Activated CD8-positive, alpha-beta memory T cell treated with anti-CD3 and anti-CD28 coated beads for 4 hours (primary cell): ENCODE measurements at places on chromosomes 11 and 22.

GRCh38 chr11:121231576-121232278 is 60.8 kb upstream of the SC5D start:
- no peak for DNase-seq

DNA sequence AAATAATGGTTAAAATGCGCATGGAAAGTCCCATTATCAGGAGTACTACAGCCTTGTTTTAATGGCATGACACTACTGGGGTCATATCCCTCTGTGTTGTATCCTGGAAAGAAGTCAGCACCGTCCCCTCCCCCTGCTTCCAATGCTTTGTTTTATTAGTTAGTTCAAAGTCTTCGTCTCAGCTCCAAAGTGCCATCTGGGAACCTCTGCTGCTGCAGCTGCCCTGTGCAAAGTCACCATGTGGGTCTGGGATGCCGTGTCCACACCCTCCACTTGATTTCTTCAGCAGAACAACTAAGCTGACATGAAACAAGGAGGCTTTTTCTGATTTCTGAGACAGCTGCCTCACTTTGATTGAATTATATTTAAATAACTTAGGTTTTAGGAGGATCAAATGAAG is 29.5 kb upstream of the NCAM1 start:
- DNase-seq, result no peak

DNA sequence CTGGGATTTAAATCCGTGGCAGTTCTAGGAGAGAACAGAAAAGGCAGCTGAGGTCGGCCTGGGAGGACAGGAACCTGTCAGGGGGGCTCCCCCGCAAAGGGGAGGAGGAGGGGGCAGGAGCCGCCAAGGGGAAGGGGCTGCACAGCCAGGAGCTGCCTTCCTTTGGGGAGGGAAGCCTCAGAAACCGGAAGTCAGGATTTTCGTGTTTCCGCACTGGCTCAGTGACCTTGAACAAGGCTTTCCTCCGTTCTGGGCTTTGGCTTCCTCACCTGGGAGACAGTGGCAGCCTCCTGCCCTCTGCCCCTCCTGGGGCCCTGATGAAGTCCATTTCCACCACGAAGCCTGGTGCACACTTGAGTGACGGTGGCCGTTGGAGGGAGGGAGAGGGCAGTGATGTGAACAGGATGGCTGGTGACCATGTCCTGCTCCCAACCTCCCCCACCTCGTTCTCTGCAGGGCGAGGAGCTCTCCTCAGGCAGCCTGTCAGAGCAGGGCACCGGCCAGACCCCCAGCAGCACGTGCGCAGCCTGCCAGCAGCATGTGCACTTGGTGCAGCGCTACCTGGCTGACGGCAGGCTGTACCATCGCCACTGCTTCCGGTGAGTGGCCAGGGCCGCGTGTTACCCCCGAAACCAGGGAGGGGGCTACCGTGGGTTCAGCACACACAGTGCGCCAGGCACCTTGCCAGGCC is 12.6 kb downstream of the MICALL1 start:
- no peak for DNase-seq

DNA sequence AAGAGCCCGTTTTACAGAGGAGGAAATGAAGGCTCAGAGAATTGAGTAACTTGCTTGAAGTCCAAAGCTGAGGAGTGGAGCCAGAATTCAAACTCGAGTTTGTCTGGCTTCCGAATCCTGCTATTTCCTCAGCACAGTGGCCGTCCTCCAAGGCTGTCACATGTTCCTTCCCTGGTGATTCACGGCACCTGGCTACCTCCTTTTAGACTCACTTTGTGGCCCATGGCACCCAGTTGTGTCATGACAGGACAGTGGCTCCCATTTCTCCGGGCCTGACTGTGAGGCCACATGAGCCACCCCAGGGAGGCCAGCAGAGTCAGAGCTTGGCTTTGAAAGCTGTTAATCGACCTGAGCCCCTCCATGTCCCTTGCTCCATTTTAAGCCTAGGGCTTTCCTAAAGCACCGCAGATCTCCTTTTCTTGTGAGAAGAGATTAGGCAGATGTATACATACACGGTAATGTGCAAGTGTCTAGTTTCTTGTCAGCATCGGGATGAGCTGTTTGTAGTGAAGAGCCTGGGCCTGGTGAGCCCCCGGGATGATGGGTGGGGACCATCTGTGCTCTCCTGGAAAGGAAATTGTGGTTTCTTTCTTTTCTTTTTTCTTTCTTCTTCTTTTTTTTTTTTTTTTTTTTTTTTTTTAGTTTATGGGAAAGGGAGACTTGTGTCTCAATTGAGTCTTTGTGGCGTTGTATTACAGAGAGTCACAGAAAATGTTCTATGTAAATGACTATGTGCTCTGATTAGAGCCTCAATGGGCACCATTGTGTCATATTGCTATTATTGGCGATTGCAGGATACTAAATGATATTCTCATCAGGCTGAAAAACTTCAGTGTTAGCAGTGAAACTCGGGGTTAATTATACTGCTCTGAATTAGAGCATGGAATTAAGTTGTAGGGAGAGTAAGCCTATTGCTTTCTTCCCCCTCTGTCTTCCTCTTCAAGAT is 54.8 kb downstream of the PTPRJ start:
- no peak for DNase-seq

- no peak for DNase-seq
Observed at GRCh38 chr22:38756711-38757463, 1.1 kb upstream of the SUN2 start.

DNA sequence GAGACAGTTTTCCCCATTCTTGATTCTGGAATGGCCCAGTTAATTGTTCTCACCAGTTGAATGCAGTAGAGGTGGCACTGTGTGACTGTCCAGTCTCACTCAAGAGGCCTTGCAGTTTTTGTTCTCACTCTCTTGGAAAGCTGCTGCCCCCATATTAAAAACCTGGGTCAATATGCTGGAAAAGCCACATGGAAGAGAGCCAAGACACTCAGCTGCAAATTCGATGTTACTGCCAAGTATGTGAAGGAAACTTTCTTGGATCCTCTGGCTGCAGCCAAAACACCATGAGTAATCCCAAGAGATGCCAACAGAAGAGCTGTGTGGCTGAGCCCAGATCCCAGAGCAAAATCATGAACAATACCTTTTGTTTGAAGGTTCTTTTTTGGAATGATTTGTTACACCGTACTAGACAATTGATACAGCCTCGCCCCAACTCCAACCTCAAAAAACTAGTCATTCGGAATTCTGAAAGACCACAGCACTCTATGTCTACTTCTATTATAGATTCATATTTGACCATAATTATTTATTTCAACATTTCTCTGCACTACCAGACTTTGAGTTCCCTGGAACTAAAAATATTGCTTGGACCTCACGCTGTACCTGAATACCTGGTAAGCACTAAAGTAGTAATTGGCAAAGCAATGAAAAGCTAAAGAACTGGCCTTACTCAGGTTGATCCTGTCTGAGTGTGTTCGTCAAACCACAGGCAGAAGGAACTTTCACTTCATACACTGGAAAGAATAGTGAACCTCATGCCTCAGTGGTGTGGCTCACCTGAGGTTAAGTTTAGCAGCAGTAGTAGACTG is 378.8 kb downstream of the ETS1 start:
- DNase-seq, result no peak

- DNase-seq, result no peak
Observed at GRCh38 chr11:131025020-131025419, 108.7 kb upstream of the SNX19 start.

GRCh38 chr11:95443386-95443785 is 212.4 kb upstream of the SESN3 start:
- DNase-seq, result no peak

- no peak for DNase-seq
Observed at GRCh38 chr22:38236786-38237185, 35.0 kb downstream of the MAFF start.

- no peak for DNase-seq
Observed at GRCh38 chr11:78493413-78493975, 75.9 kb upstream of the GAB2 start.

GRCh38 chr11:122836916-122837315 is 1.4 kb upstream of the CRTAM start:
- DNase-seq, result no peak

DNA sequence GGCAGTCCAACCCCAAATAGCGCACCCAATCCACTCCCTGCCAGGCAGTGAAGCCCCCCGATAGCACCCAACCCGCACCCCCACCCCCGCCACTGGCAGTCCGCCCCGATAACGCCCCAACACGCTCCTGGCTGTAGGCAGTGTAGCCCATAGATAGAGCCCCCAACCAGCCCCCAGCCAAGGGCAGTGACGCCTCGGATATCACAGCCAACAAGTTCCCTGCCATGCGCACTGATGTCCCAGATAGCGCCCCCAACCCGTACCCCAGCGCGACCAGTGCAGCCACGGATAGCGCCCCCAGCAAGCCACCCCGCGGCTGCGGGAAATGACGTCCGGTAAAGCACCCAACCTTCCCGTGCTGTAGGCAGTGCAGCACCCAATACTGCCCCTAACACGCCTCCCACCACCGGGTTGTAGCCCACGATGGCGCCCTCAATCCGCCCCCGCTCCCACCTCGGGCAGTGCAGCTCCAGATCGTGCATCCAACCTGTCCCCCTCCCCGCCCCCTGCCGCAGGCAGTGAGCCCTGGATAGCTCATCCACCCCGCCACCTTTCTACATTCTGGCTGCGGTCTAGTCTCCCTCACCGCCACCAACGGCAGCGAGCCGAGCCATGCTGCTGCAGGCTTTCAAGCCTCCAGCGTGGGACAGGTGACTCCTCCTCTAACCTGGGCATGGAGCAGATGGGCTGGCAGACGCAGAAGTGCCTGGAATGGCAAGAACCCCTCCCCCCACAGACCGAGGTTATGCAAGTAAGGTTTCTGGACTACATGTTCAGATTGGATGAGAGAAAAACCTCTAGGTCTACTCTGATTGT is 625 bp downstream of the RFPL2 start:
- DNase-seq, result no peak

DNA sequence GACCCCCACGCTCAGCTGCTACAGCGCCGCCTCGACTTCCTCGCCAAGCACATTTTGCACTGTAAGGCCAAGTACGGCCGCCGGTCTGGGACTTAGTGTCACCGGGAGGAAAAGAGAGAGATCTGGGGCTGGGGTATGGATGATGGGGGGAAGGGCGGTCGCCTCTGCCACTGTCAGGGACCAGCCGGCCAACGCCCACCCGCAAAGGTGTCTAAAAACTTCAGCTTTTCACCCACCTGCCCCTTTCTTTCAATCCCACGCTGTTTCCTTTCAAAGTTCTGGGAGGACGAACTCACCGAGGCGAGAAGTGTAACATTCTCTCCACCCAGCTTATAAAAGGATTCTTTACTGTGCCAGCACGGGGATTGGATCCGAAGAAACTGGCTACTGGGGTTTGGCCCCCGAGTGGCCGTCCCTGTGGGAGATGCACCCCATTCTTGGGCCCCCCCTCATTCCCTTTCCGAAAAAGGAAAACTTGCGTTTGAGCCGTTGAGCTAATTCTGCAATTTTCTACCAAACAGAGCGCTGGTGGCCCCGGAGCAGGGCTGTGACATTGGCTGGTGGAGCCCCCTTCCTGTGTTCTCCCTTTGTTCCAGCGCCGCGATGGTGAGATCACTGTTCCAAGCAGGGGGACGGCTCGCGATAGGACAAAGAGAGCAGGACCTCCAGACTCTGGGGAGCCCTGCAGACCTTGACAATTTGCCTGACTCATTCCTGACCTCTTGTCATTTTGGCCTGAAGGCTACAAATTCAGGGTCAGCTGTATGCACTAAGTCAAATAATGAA is 1.8 kb downstream of the FJX1 start:
- no peak for DNase-seq

DNA sequence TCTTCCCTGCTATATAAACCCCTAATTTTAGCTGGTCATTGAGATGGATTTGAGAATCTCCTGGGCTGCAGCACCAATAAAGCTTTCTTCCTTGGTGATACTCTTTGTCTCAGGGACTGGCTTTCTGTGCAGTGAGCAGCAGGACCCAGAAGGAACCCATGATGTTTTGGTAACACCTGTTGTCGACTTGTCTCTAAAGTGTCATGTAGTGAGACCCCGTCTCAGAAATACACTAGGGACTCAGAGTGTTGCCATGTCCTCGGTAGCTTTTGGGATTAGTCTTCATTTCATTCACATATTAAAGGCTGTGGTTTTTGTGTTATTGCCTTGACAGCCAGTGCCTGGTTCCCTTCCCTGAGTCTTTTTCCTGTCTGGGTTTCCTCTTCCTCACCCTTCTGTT is 1078.7 kb downstream of the TBC1D22A start:
- no peak for DNase-seq

- DNase-seq, result no peak
Observed at GRCh38 chr22:27433585-27434190, 367.9 kb downstream of the MN1 start.

- no peak for DNase-seq
Observed at GRCh38 chr11:86442420-86442819, 67.7 kb downstream of the CCDC81 start.

DNA sequence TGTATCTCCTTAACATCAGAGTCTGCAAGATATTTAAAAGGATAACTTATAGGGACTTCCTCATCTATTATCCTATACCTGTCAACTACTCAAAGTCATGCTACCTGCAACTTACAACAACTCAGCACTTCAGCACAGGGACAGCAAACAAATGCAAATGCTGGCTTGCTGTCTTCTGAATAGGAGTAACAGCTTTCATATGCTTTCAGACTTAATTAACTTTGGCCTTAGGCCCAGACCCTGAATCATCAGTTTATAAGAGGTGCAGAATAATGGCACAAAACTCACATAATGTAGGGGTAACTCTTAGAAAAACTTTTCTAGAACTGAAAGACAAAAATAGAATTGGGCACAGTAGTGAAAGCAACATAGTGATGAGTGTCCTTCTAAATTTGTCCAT is 953.4 kb downstream of the DLG2 start:
- no peak for DNase-seq

DNA sequence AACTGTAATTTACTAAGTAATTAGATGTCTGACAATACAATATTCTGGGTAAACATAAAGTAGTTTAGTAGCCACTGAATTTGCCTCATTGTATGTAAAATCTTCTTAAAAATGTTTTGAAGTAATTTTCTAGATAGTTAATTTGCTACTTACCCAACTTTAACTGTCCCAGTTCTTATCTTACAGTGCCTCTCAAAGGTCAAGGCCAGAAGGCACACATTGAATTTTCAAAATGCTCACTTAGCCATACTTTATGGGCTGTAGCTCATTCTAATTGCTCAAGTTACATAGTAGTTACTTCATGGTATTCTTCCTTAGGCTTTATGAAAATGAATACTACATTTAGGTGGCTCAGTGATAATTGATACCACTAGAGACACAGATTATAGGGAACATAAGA is 666.6 kb downstream of the CNTN5 start:
- no peak for DNase-seq

- no peak for DNase-seq
Observed at GRCh38 chr11:126124231-126124661, 61.6 kb upstream of the CDON start.

DNA sequence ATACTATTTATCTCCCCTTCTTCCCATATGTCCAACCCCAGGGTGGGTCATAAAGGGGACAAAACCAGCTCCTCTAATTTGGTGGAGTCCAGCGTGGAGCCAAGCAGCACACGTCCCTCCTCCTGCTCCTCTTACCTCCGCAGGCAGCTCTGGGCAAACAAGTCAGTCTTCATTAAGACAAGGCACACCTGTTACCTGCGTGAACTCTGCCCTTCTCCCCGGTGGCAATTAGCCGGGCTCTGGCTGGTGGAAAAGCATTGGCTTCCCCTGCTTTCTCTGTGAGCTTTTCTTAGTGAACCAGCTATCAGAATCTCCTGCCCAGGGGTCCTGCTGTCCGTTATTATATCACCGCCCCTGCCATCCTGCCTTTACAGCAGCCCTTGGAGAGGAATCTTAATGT is 418.7 kb upstream of the CADM1 start:
- no peak for DNase-seq

- no peak for DNase-seq
Observed at GRCh38 chr11:70212227-70212811, 9.2 kb downstream of the FADD start.

GRCh38 chr11:66561178-66561974 is 7.0 kb downstream of the CTSF start:
- DNase-seq, result no peak
